ENCODE measurements at places on chromosomes 3 and 15. TPM values are rescaled to one million over a fixed set of nuclear protein-coding genes. Genes with fewer than 3 reads are reported as not detected.

The SEMA3F gene
- total RNA-seq: not detected

The NPAP1 gene
- total RNA-seq: not detected

DNA sequence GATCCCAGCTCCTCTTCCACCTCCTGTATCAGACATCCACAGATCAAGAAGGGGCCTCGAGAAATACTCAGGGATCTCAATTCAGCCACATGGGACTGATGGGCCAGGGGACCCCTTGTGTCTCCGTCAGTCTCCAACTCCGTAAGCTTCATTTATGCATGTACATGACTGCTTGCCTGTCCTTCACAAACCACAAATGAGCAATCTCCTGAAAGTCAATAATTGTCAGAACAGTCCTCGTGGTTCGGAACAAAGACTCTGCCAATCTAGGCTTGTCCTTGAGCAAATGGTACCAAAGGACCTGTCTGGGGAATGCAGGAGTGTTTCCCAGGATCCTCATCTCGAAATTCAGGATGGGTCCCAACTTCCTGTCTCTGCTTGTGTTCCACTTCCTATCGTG is 20.8 kb downstream of the SLC12A8 start:
- no peak overlapping the region for H3K4me3 ChIP-seq
- peak; percentile 36 for ATAC-seq

The DNAJB11 gene
- total RNA-seq: 46.7 TPM

DNA sequence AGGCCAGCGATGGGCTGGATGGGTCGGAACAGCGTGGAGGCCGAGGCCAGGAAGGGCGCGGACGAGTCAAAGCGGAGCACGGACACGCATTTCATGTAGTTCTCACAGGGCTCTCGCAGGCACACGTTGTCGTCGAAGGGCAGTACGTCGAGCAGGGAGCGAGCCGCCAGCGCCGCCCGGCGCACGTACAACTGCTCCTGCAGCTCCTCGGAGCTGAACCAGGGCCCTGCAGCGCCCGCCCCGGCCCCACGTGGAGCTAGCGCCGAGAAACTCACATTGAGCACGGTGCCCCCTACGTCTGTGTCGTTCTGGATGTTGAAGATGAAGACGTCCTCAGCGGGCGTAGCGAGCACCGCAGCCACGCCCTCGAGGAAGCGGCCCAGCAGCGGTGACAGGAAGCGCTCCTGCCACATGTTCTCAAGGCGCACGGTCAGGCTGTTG is 5.8 kb downstream of the CELSR3 start:
- H3K4me3 ChIP-seq: peak overlapping the region; percentile 81
- H3K27ac ChIP-seq: peak overlapping the region; percentile 54
- H3K4me1 ChIP-seq: peaks cover 10% of the 10 kb centered on the region
- H3K27me3 ChIP-seq: no peaks in the 10 kb centered on the region

DNA sequence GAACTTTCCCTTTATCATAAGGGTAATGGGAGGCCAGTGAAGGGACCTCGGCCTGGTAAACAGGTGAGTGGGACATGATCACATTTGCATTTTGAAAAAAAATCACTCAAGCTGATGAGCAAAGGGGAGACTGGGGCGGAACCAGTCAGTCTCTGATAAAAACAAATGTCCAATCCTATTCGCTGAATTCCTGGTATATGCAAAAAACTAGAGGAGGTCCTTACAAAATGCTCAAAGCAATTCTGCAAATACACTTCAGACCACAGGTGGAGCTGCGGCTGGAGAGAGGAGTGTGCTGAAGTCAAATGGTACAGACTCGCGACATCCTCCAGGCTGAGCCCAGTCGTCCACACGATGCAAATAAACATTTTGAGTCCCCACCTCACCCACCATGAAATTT is 166.7 kb downstream of the FOXP1 start:
- H3K27ac ChIP-seq: peak overlapping the region; percentile 71
- no peaks in the 10 kb centered on the region for H3K36me3 ChIP-seq
- ATAC-seq: peak; percentile 2
- H3K4me3 ChIP-seq: peak overlapping the region; percentile 74
- peaks cover 57% of the 10 kb centered on the region for H3K4me1 ChIP-seq

DNA sequence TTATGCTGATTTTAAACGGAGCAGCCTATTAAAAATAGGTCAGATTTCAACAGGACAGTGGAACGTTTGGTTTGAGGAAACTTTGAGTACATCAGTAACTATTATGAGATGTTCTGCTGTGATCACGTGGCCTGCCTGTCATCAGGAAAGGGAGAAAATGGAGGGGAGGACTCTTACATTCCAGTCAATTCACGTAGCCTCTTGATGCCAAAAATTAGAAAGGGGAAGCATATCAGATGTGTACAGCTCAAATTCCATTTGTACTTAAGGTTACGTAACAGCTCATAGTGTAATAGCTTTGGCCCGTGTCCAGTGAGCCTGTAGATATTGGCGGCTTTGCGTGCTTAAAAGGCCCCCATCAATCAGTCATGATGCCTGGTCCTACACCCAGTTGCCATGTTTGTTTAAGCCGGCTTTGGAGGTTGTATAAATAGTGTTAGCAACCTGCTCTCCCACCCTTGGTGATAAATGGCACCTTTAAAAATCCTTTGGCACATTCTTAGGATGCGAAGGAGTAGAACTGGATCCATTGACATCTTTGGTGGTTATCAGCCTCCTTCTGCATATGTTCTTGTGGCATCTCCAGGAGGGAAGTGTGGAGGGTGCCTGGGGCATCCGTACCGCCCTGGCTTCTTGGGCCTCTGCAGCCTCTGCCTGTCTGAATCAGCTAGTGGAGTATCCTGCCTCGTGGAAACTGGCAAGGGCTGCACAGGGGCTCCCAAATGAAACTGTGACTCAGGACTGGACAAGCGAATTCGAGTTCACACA is 163.9 kb downstream of the THSD4 start:
- ATAC-seq: no peak
- no peak overlapping the region for H3K4me3 ChIP-seq
- peaks cover 3% of the 10 kb centered on the region for H3K27me3 ChIP-seq
- no peaks in the 10 kb centered on the region for H3K36me3 ChIP-seq
- H3K27ac ChIP-seq: no peak overlapping the region

GRCh38 chr3:26962492-26963360 is 340.2 kb downstream of the LRRC3B start:
- H3K4me3 ChIP-seq: no peak overlapping the region
- ATAC-seq: no peak
- H3K27me3 ChIP-seq: no peaks in the 10 kb centered on the region
- no peaks in the 10 kb centered on the region for H3K4me1 ChIP-seq

The ARHGEF26 gene
- total RNA-seq: 0.17 TPM
